ENCODE measurements at places on chromosomes 5 and 9.

DNA sequence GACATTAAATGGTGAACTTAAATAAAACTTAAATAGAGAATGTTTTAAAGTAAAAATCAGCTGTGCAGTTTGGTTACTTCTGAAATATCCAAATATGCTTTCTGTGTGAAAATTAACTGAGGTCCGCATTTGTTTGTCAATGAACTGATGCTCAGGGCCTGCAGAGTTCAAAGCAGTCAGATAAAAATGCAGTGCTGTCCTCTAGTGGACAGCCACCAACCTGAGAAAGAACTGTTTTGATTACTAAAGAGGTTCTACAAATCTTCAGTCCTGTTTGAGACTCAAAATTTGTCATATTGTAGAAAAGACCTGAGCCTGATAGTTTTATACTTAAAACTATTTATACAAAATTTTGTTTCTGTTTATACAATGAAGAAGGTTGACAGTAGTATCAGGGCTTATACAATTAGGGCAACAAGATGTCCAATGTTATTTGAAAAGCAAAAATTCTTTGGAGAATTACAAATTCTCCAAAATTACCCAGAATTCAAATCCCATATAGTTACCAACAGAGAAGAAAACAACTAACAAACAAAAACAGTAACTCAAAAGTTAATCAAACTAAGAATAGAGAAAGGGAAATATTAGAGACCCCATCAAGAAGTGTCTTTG, 232.3 kb upstream of the TBCA start:
- DNase-seq = no peak

GRCh38 chr9:105257809-105258208, 13.4 kb downstream of the SLC44A1 start:
- DNase-seq = no peak

DNA sequence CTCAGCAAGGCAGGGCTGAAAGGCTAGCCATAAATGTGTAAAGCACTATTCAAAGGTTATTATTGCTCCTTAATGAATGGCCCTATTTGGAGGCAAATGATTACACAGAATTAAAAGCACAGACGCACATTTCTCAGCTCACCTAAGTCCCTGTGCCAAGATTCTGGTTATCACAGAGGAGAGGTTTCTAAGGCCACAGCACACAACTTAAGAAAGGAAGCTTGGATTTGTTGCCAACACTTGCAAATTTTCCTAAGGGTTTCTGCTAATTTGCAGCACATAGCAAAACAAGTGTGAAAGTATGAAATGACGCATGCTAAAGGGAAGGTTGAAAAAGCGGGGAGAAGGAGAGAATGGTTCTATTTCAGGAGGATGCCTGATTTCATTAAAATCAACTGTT, 834.1 kb upstream of the C9orf72 start:
- no peak for DNase-seq

GRCh38 chr9:30937106-30937505, 1447.3 kb upstream of the ACO1 start:
- no peak for DNase-seq

DNA sequence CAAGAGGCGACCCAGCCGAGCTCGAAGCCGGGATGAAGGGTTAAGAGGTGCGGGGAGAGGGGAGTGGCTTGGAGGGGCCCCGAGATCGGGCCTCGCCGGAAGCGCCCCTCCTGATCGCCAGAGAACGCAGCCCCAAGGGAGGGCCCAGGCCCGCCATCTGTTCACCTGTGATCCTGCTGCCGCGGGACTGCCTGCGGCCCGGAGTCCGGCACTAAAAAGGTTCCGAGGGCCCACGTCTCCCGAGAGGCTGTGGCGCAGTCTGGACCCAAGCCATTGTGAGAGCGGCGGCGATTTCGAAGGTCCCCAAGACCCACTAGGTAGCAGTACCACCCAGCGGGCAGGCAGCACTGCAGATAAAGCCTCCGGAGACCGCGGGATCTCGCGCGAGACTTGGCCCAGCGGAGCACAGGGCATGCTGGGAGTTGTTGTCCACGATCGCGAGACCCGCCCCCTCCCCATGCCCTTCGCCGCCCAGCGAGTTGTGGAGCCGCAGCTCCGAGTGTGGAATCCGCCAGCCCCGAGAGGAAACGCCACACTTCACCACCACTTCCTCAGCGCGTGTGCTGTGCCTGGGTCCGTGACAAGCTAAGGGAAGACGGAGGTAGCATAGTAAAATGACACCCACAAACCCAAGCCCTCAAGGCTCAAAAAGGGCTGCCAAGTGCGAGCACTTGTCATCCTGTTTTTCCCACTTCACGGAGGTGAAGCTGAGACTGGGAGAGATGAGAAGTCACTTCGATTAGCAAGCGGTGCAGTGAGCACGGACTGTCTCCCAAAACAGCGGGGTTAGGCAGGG, at the start of gene KIAA1191:
Gene KIAA1191, minus strand, starts transcription at position 328 of the 796 bp plus-strand sequence. CDS start 2,256 bp downstream, outside the sequence.
- peak; percentile 93 for DNase-seq

DNA sequence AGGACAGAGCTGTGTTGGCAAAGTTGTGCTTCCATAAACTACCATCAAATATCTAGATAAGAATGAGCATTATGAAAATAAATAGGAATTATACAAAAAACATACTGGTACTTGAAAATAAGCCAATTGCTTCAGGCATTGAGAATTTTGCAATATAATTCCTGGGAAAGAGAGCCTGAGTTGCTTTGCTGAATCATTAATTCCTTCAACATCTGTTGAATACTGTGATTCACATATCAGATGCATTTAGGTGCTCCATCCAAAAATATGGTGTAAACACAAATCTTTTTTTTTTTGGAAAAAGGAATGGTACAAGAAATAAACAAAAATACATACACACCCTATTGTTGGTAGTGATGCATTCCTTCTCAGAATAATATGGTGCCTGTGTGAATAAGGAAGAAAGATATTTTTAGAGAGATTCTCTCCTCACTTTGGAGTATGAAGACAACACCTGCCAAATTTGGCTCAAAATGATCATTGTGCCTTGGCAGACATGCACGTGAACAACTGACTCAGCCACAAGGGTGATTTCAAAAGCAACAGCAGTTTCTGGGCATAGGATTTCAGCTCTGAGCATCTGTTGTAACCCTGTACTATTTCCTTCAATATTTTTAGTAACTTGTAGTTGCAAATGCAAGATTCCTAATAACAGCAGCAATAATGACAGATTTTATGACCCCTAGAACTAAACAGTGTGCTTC, 96.7 kb downstream of the CAVIN4 start:
- DNase-seq = no peak

DNA sequence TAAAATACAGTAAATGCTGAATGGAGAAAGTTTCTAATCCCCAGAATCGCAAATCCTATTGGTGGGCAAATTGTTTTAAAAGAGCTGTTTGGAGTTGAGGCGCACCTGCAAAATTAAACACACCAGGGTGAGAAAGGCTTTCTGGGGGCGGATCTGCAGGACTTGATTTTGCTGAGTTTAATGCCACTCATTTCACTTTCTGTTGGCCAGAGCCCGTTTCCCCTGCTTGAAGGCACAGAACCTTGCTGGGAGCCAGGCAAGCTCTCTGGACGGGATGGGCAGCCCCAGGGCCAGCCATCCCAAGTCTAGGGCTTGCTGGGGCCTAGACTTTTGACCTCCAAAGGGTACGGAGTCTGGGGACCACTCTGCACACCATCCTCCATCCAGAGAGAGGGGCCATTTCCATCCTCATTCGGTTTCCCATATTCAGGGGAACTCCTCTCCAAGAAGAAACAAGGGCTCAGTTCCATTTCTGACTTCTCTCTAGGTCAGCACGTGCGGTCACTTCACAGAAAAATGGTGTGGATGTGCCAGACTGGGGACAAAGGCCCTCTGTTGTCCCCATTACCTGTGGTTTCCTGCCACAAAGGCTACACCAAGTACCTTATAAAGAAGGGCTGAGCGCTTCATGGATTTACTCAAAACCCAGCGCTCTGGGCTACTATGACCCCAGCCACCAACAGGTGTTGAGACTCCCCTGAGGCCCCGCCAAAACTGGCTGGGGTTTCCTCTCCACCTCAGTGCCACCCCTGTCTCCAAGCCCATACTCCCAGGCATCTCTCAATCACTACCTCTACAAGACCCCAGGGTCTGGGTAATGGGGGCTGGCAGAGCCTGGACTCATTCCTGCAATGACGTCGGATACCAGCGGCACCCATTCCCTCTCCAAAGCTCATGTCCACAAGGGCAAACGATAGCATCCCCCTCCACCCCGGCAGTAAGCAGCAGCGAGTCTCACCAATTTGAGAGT, 170.0 kb downstream of the AUH start:
- DNase-seq = no peak
